Naive thymus-derived CD8-positive, alpha-beta T cell (primary cell): ENCODE measurements at places on chromosomes 2 and 18.

DNA sequence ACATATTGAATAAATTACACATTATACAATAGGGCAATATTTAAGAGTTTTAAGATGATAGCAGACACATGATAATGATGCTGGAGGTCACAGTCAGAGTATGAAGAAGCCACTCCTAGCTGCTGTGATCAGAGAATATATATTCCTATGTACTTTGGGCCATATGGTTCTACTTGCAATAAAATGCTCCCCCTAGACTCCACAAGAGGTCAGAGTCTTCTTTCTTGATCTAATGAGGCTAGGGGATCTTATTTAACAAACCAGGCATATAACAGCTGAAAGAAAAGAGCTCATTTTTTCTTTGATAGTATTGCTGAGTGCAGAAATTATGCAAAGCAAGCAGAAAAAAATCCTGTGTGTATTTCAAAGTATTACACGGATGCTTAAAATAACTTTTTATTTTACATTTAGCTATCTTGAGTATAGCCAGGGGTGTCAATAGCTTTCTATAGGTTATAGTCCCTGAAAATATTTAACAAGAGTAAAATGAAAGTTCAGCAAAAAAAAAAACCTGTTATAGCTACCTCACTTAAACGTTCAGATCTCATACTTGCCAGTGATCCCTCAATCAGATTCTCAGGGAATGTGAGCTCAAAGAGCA, 748.7 kb upstream of the CHAC2 start:
- no peak for DNase-seq

GRCh38 chr2:177799531-177799930, 273.0 kb downstream of the PDE11A start:
- no peak for DNase-seq

DNA sequence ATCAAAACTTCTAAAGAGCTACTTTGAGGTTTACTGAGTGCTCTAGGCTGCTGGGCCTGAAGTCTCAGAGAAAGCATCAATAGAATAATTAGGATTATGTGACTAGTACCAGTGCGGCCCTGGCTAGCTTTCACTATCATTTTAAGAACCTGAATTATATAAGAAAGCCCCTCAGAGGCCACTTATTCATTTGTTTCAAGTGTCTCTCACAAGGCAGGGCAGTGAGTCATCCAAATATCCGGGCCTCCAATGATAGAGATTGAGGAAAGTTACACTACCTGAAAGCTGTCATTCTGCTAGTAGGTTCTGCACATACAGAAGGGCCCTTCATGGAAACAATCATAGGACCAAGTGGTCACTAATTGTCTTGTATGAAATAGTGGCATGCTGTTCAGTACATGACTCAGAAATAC, 193.1 kb downstream of the L3MBTL4 start:
- DNase-seq: no peak

- no peak for DNase-seq
These were observed 3.6 kb upstream of the DGKD start for GRCh38 chr2:233350708-233351107.

GRCh38 chr2:62719757-62720156, 14.2 kb downstream of the EHBP1 start:
- DNase-seq: no peak
